ENCODE measurements at places on chromosomes 3 and 15.

DNA sequence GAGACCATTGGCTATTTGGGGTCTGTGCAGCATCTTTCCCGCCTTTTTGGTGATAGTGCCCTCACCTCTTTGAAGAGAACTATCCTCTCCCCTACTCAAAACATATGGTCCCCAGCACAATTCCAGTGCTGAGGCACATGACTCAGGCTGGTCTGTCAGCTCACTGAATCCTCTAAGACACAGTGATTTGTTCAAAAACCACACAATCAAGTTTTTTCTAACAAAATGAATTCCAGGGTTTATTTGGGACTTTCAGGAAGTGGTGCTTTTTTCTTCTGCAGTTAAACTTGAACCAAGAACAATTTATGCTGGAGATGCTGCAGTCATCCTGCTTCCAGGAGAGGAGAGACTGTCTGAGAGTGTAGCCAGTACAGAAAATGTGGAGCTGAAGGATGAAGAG, 142.5 kb upstream of the LMCD1 start:
- DNase-seq = no peak

- no peak for DNase-seq
Observed at GRCh38 chr3:128253150-128253549, 99.9 kb downstream of the EEFSEC start.

DNA sequence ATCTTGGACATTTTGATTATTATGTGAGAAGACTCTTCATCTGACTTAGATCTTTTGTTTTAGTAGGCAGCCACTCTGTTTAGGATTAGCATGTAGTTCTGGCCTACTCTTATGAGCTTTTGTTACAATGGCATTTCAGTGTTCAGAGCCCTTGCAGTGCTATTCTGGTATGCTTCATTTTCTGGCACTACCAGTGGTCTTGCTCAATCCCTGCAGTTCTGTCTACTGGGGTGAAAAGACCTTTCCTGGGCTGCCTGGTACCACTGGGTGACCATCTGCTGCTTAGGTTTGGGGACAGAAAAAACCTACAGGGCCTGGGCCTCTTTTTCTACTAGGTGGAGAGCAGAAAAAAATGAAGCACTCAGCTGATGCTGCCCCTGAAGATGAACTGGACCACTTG, 42.5 kb downstream of the IL16 start:
- DNase-seq = no peak

- no peak for DNase-seq
Observed at GRCh38 chr3:33152363-33153360, 38.8 kb downstream of the CRTAP start.

DNA sequence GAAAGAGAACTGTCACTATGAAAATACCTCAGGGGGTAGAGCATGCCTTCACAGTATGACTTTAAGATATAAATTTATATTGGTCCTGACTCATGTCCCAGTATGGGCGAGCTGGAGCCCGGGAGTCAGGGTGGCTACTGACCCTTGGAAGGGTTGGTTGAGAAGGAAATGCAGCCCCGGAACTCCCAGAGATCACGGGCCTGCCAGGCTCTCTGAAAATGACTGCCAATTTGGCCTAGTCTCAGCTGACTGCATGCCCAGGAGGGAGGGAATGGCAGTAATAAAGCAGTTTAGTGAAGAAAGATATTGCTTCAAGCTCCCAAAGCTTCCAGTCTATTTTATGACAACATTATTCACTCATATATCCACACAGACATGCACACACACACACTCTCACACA, 299.0 kb downstream of the NR2F2 start:
- DNase-seq = no peak

DNA sequence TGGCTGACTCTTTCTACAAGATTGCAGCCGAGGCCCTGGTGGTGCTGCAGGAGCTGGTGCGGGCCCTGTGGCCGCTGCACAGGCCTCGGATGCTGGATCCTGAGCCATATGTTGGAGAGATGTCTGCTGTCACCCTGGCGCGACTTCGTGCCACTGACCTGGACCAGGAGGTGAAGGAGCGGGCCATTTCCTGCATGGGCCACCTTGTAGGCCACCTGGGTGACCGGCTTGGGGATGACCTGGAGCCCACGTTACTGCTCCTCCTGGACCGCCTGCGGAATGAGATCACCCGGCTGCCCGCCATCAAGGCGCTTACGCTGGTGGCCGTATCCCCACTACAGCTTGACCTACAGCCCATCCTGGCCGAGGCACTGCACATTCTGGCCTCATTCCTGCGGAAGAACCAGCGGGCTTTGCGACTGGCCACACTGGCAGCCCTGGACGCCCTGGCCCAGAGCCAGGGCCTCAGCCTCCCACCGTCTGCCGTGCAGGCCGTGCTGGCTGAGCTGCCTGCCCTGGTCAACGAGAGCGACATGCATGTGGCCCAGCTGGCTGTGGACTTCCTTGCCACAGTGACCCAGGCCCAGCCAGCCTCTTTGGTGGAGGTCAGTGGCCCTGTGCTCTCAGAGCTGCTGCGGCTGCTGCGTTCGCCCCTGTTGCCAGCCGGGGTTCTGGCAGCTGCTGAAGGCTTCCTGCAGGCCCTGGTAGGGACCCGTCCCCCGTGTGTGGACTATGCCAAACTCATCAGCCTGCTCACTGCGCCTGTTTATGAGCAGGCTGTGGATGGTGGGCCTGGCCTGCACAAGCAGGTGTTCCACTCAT, 20.3 kb downstream of the CAND2 start:
- no peak for DNase-seq

GRCh38 chr3:124401843-124402242, 328.4 kb upstream of the UMPS start:
- no peak for DNase-seq

DNA sequence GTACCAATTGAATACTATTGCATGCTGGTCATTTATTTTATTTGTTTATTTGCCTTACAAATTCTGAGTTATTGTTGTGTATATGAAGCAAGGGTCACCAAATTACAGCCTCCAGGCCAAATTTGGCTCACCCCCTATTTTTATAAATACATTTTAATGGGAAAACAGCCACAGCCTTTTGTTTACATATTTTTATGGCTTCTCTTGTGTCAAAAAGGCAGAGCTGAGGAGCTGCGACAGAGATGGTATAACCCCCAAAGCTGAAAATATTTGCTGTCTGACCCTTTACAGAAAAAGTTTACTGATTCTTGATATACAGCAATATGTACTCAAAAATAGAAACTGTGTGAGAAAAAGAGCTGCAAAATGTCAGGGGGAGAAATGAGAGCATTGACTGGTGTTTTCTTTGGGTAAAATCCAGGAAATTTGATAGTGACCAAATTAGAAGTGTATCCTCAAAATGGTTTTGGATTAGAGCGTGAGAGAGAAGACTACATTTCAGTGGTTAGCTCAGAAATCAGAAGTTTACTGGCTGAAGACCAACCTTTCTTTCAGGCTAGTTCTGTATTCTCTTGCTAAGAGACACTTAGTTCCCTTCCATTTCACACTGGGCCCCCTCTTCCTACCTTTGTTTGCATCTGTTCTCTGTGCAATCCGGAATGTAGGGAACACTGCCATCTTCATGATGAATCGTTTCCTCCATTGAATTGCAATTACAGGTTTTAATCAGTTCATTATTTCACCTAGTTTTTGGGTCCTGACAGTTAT, 757.8 kb downstream of the AGBL1 start:
- DNase-seq = no peak

DNA sequence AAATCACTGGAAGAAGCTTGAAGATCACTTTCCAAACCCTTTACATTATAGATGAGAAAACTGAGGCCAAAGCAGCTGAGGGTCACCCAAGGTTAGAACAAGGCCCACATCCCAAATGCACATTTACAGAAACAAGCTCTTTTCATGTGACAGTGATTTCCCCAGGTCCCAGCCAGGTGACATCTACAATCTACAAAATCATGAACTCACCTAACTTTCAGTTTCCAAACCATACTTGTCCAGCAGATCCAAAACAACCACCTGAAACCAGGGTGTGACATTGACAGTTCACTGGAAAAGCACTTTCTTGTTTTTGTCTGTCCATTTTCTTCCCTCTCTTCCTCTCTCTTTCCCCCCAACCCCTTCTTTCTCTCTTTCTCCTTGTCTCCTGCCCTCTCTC, 132.2 kb upstream of the PRICKLE2 start:
- no peak for DNase-seq

DNA sequence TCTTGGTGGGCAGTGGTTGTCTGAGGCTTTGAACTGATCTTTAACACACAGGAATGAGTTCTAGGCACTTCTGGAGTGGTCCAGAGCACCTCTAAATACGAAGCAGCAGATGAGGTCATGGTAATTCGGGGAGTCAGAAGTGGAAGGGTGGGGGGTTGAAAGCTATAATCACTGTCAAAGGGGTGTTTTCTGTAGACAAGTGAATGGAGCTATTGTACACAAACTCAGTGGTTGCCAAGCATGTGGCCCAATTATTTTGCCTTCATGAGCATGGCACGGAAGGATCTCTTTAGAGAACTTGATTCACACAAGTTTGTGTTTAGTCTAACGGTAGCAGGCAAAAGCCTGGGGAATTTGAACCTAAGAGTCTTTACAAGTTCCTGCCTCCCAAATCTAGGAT, 6.3 kb downstream of the FRMD5 start:
- no peak for DNase-seq

GRCh38 chr3:159185443-159186050, 383.7 kb downstream of the MFSD1 start:
- DNase-seq = no peak

- no peak for DNase-seq
Observed at GRCh38 chr3:102114264-102114979, 265.1 kb downstream of the NFKBIZ start.

DNA sequence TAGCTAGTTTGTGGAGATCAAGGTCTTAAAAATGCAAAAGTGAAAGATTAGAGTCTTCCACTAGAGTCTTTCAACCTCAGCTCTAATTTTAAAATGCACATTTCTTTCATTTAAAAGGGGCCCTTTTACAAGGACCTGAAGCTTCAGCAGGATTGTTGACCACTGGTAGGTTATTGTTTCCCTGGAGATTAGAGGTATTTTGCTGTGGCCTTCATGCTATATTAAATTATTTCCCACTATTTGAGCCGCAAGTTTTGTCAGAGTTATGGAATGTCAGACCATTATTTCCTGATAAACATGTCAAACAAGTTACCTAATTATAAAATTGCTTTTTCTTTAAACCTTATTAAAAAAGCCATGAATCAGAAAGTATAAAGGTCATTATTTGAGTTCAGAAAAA, 103.1 kb upstream of the CCNL1 start:
- DNase-seq = no peak

DNA sequence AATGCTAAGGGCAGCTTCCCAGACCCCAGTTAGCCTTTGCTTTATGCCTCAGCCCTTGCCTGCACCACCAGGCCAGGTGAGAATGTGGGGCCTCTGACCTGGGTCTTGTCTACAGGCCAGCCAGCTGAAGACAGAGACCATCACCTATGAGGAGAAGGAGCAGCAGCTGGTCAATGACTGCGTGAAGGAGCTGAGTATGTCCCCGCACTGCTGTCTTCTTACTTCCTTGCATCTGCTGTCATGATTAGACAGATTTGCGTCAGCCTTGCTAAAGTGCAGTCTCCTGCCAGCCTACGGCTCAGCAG, 74.6 kb downstream of the CCK start:
- no peak for DNase-seq

GRCh38 chr3:125190786-125191185, 21.8 kb downstream of the SLC12A8 start:
- no peak for DNase-seq

DNA sequence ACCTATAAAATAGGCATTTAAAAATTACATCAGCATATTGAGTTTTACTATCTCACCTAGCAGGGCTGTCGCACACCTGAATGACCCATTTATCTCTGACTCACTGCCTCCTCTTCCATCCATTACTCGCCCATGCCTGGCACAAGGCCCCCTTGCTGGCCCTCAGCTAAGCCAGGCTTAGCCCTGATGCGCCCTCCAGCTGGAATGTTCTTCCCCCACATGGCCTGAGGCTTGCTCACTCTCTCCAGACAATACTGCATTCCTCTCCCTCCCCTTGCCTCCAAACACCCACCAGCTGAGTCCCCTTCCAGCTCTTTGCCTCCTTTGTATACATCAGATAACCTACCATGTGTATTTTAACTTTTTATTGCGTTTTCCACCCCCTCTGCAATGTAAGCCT, 7.2 kb downstream of the SH3BP5 start:
- DNase-seq = no peak

GRCh38 chr3:136245691-136246090, 4.4 kb upstream of the PCCB start:
- DNase-seq = no peak

GRCh38 chr3:46564190-46565021, 1.7 kb downstream of the LRRC2 start:
- no peak for DNase-seq

- DNase-seq = no peak
Observed at GRCh38 chr3:173003471-173003870, 137.6 kb downstream of the SPATA16 start.

Data from DMS153 (cell line).